ENCODE measurements at places on chromosomes 2 and 18. TPM values are rescaled to one million over a fixed set of nuclear protein-coding genes. Genes with fewer than 3 reads are reported as not detected.

CRYBA2 gene
- not detected for total RNA-seq

DNA sequence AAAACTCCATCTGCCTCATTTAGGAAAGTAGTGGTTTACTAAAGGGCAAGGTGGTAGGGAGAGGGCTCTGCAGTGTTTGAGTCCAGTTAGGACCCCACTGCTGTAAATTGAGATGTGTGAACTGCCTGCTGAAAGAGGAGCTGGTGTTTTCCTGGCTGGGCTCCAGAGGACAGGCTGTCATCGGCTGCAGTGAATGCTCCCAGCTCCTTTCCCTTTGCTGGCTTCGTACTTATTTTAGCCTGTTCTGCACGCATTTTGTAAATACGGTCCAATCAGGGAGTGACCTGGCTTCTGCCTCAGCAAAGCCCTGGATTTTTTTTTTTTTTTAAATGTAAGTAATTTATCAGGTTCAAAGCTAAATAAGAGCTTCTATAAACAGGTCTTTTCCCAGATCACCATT is 37.5 kb downstream of the SLC4A3 start:
- no peak for DNase-seq

GRCh38 chr18:66638856-66639629 is 35.2 kb upstream of the CDH19 start:
- no peak for DNase-seq

GRCh38 chr2:201126308-201127151 is 10.6 kb downstream of the CFLAR start:
- no peak for DNase-seq

TMEM200C gene
- total RNA-seq = 3.9 TPM

GRCh38 chr18:57004366-57005121 is 142.3 kb upstream of the BOD1L2 start:
- no peak for DNase-seq

- DNase-seq = no peak
These were observed 84.7 kb upstream of the ST6GAL2 start for GRCh38 chr2:106970471-106971261.

Data from posterior vena cava (tissue), 2 donors.